NCI-H510A (cell line): ENCODE measurements at places on chromosomes 16 and 17.

DNA sequence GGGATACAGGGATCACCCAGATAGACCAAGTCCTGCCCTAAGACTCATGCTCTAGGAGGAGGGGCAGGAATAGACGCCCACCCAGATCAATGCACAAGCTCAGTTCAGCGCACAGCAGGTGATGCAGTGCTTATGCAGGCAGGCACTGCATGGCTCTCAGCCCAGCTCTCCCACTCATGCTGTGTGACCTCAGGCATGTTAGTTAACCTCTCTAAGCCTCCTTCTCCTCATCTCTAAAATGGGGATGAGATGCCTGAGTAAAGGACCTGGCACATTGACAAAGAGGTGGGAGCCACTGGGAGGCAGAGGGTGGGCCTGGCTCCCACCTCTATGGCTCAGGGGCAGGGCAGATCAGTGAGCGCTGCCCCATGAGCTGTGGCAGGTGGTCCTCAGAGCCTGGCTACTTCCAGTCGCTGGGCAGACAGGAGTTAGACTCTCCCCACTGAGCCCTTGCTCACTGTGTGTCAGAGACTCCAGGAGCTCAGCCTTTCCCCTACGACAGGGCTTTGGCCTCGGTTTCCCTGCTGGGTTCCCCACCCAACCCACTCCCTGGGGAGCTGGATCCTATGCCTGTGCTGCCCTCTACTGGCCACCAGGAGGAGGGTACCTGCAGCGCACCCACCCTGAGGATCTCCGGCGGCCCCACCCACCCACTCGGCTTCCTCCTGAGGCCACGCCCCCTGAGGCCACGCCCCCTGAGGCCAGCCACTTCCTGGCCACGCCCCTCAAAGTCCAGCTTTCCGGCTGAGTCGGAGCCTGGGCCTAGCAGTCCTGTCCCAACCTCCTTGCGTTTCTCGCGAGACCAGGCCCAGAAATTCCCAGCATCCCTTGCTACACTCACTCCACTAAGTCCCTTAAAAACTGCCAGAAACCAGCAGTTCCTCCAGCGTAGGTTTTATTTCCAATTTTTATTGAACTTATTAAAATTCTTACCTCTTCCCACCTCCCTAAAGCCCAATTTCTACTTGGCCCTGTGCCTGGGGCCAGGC lies 196.1 kb downstream of the GSG1L start:
- no peak for DNase-seq

DNA sequence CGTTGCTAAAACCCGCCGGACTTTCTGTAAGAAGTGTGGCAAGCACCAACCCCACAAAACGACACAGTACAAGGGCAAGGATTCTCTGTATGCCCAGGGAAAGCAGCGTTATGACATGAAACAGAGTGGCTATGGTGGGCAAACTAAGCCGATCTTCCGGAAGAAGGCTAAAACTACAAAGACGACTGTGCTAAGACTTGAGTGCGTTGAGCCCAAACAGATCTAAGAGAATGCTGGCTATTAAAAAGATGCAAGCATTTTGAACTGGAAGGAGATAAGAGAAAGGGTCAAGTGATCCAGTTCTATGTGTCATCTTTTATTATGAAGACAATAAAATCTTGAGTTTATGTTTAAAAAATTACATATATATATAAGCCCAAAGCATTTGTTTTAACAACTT lies 20.3 kb downstream of the HELZ start:
- no peak for DNase-seq

DNA sequence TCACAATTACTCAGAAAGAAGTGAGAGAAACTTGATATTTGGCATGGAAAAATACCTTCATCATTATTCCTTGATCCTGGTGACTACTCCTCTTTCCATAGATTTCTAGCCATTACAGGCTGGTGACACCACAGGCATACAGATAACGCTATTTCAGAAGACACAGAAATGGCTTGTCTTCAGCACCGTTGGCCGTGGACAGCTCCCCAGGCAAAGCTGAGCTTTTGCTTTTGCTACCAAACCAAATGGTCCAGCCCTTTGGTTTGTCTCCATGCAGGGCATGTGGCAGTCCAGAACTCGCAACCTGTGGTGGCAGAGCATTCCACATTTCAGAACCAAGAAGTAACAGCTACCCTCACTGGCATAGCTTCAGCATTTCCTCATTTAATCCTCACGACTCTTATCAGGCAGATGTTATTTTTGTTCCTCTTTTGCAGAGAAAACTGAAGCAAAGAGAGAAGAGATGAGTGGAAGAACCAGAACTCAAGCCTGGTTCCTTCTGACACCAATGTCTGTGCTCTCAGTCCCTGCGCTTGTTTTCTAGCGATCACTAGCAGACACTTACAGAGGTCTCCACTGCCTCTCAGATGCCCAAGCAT lies 55.5 kb downstream of the HS3ST4 start:
- DNase-seq: no peak

- no peak for DNase-seq
Measured at GRCh38 chr17:78210111-78210510, 3.9 kb upstream of the BIRC5 start.

DNA sequence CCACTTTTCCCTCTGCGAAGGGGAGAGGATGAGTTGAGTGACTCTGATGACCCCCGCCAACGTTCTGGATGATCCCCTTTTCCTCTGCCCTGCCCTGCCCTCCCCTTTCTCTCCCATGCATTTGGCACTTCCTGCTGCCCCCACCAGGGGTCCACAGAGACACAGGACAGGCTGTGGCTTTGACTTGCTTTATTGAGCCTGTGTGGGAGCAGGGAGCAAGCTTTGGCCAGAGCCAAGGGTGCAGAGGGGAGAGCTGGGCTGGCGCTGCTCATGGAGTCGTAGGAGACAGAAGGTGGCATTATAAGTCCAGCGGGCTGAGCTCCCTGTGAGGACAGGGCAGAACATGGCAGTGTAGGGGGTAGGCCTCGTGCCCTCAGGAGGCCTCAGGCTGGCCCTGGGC lies 1.6 kb downstream of the PPY start:
- DNase-seq: no peak

GRCh38 chr17:28468781-28469180 lies 4.7 kb upstream of the SLC13A2 start:
- DNase-seq: no peak

DNA sequence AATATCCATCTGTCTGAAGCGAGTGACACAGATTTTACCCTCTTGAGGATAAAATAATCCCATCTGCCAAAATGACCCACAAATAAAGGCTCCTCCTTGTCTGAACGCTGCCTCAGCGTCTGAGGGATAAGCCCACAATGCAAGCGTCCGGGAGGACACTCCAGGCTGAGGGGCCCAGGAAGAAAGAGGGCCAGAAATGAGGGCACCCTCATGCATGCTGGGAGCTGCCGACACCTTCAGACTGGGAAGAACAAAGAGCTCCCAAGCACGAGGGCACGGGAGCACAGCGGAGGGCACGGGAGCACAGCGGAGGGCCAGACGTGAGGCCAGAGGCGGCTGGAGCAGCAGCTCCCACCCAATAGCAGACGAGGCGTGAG lies 126.9 kb downstream of the ZNF778 start:
- DNase-seq: no peak

- DNase-seq: no peak
Measured at GRCh38 chr17:2138761-2139160, 83.9 kb downstream of the HIC1 start.

DNA sequence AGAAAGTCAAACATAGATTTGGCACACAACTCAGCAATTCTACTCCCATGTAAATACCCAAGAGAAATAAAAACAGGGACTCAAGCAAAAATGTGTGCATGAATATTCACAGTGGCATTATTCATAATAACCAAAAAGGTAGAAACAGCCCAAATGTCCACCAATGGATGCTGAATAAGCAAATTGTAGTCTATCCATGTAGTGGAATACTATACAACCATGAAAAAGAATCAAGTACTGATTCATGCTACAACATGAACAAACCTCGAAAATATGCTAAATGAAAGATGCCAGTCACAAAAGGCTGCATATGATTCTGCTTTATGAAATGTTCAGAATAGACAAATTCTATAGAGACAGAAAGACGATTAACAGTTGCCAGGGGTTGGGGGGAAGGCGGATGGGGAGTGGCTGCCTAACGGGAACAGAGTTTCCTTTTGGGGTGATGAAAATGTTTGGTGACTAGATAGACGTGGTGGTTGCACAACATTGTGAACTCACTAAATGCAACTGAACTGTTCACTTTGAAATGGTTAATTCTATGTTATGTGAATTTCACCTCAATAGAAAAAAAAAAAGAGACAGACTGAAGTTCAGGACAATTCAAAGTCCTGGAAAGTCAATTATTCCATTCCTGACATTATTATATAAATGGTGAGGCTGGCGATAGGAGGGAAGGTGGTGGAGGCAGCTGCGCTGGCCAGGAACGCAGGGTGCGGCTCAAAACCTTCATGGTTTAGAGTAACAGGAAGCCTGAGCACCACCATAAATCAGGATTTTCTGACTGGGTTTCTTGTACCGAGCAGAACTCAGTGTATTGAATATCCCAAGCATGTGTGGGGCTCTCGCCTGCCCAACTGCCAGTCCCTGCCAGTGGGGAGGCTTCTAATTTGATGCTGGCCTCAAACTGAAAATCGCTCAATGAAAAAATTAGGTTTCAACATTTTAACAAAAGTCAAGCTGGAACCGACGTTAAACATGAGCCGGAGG lies 300.9 kb downstream of the C16orf95 start:
- no peak for DNase-seq

- no peak for DNase-seq
Measured at GRCh38 chr16:11726008-11726407, 16.6 kb downstream of the TXNDC11 start.

GRCh38 chr16:9055661-9056060 lies 35.8 kb upstream of the HAPSTR1 start:
- no peak for DNase-seq

DNA sequence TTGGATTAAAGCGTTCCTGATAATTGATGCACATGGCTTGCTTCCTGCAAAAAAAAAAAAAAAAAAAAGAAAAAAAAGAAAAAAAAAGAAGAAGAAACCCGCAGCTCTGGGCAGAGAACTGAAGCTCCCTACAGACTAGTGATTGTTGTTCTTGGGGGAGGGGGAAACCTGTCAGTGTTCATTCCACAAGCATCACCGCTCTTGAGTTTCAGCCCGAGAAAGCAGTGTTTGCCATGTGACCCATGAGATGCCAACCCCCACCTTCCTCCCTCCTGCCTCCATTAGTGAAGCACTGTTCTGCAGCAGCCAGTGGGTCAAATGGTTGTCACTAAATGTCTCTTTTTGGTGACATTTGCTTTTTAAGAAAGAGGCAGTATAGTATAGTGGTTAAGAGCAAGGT lies 1.7 kb downstream of the USP43 start:
- no peak for DNase-seq

GRCh38 chr17:67021196-67021595 lies 23.2 kb upstream of the CACNG1 start:
- DNase-seq: no peak

DNA sequence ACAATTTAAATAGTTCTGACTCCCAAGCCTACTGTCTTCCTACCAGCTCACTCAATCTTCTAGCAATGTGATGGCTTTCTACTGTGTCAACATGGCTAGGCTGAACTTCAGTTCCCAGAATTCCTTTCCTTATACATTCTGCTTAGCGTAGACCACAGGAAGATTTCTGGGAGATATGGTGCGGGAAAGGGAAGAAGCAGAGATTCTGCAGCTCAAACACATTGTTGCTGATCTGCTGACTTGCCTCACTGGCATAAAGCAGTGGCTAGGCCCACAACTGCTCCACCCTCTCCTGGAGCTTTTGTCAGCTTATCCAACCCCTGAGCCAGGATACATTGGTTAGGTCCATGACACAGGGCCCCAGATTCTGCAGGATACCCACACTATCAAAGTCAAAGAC lies 58.8 kb downstream of the GAS7 start:
- no peak for DNase-seq

DNA sequence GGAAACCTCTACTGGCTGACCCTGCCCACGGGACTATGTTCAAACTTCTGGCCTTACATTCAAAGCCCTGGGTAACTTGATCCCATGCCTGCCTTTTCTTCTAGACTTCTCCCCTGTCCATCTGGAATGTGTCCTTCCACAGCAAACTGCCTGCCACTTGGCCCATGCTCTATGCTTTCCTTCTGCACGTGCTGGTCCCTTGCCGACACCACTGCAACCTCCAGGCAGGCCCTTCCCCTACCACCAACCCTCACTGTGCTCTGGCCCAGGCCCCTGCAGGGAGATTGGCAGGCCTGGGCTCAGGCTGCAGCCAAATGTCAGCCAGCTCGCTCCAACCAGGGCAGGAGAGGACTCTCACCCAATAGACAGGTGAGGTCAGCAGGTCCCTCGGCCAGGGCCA lies 11.0 kb downstream of the HSD11B2 start:
- DNase-seq: no peak

DNA sequence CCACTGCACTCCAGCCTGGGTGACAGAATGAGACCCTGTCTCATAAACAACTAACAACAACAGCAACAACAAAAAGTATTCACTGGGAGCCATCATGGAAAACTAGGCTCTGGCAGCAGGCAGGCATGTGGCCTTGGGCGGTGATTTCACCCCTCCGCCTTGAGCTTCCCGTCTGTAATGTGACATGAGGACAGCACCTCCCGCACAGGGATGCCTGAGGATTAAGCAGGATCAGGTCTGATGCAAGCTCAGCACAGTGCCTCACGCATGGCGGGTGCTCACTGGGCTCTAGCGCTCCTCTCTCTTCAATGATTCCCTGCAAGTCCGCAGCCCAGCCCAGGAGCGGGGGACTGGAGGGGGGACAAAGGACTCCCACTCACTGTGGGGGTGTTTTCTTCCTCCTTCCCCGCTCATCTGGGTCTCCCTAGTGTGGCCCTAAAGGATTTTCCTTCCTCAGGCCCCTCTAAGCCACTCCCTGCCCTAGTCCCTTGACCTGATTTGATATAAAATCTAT lies 2.8 kb downstream of the PLCD3 start:
- no peak for DNase-seq

GRCh38 chr17:17540278-17540906 lies 44.2 kb upstream of the RASD1 start:
- DNase-seq: no peak

DNA sequence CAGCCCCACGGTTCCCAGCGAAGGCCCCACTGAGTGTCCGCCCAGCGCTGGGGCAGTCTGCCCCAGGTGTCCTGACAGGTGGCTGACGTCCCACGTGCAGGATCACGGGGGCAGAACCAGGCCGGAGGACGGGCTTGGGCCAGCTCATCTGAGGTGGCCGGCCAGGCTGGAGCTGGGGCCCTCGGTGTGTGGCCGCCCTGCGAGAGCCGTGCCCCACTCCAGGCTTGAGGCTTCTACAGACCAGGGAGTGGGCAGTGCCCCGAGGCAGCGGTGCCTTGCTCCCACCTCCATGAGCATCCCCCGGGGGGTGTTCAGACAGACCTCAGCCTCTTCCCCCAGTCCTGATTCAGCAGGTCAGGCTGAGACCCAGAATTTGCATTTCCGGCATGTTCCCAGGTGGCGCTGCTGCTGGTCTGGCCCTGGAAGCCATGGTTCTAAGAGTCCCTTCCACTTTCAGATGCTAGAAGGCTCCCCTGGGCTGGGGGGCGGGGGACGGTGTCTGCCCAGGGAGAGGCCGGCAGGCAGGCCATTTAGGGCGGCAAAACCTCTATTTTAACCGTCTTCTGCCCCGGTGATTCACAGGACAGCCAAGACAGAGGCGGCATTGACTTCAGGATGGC lies 35.4 kb upstream of the PABPN1L start:
- DNase-seq: no peak

DNA sequence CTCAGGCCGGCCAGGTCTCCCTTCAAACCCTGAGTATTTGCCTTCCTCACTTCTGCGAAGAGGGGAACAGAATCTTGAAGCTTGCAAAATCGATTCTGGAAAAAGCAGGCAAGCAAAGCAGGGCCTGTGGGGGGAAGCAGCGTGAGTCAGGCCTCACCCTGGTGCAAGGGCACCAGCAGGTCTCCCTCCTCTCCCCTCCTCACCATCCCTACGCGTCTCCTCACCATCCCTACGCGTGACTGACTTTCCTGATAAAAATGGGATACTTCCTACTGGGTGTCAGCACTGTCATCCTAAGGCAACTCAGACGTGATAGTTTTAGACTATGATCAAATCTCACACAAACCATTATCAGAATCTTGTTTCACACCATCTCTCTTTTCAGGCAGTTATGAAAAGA lies 12.1 kb downstream of the CMTM3 start:
- no peak for DNase-seq
